Dermis microvascular lymphatic vessel endothelial cell (primary cell): ENCODE measurements at places on chromosomes 7 and 10. TPM values are rescaled to one million over a fixed set of nuclear protein-coding genes. Genes with fewer than 3 reads are reported as not detected.
A peak's percentile ranks its signal among the peaks of the same experiment; 100 is the strongest.

DNA sequence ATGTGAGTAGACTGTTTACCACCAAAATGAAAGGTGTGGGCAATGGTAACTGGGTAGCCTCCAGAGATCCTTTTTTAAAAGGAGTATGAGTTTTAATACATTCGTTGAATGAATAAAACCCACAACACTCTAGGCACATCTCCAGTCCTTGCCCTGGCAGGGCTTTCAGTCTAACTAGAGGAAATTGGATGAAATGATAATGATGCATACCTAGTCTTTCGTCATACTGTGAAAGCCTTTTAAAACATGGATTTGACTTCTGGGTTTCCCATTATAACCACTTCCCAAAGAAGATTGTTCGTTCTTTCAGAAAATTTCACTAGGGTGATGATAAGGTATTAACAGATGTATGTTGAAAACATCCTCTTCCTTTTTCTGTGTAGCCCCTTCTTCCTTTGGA is 110.8 kb downstream of the REEP3 start:
- no peak for DNase-seq

DNA sequence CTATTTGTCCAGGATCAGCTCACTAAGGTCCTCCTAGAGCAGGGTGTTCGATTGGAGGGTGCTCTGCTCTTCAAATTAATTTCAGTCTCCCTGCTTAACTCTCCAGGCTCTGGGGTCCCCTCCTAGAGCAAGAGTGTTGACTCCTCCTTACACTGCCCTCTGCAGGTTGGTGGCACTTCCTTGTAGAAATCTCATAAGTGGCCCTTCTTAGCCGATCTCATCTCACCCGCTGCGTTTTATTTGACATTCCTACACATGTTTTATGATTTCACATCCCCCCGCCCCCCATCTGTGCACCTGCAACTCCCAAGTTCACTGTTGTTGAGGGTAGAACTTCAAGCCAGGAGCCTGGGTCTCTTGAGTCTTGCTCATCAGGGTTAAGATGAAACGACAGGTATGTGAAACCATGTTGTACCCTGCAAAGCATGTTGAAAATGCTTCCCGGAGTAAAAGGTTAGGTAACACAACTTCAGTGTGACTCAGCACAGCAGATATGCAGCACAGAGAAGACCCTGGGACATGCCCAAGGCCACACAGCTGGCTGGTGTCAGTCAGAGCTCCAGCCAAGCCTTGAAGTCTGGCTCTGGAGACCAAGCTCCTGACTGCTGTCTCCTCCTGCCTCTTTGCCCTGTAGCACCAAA is 171.2 kb downstream of the PRKAG2 start:
- DNase-seq, result peak; percentile 59

The PRKCQ gene
- 0.38 and 0.39 TPM in 2 replicates for total RNA-seq

The ZNF804B gene
- not detected in 2 replicates for total RNA-seq

- no peak for DNase-seq
Observed at GRCh38 chr7:41916450-41916927, 213.6 kb upstream of the INHBA start.

The EPO gene
- not detected in 2 replicates for total RNA-seq

The SCART1 gene
- total RNA-seq, result 0.26 and 0.76 TPM in 2 replicates

The SUN3 gene
- total RNA-seq, result not detected in 2 replicates

- no peak for DNase-seq
Observed at GRCh38 chr7:1019255-1019785, 25.0 kb upstream of the GPR146 start.

DNA sequence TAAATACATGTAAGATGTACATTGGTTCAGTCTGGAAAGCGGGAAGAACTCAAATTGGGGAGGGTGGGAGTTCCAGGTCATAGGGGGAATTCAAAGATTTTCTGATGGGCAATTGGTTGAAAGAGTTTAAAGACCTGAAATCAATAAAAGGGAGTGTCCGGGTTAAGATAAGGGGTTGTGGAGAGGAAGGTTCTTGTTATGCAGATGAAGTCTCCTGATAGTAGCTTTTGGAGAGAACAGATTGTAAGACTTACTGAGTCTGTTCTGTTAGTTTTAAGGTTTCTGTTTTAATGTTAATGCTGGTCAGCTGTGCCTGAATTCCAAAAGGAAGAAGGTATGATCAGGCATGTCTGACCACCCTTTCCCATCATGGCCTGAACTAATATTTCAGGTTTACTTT is 48.8 kb downstream of the SDHAF3 start:
- DNase-seq, result no peak

- DNase-seq, result no peak
Observed at GRCh38 chr10:28722065-28722803, 44.9 kb downstream of the BAMBI start.

- DNase-seq, result no peak
Observed at GRCh38 chr10:20890009-20890408, 7.1 kb downstream of the NEBL start.

DNA sequence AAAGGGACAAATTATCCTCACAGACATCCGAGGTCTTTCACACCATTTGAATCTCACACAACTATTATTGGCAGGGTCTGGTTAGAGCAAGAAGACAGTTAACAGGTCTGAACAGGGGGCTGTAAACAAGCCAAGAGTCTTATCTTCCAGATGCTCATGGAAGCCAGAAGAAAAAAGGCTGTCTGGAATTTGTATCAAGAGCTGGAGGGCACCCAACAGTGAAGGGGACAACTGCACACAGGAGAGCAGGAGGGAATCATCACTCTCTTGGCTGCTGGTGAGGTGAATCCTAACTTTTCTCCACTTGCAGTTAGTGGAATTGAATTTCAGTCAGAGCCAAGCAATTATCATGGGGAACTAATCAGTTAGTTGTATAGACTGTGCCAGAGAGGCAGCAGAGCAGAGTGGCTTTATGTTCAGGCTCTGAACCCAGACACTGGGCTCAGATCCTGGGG is 880.2 kb upstream of the AUTS2 start:
- no peak for DNase-seq

- DNase-seq, result no peak
Observed at GRCh38 chr10:676178-676577, 13.3 kb downstream of the DIP2C start.

The ERVW-1 gene
- not detected in 2 replicates for total RNA-seq

- no peak for DNase-seq
Observed at GRCh38 chr10:60394446-60394845, 4.8 kb upstream of the ANK3 start.

- no peak for DNase-seq
Observed at GRCh38 chr7:139769066-139769465, 8.7 kb downstream of the HIPK2 start.

GRCh38 chr10:59177031-59177797 is 771 bp downstream of the PHYHIPL start:
- no peak for DNase-seq

GRCh38 chr7:105610165-105610930 is 29.1 kb upstream of the EFCAB10 start:
- no peak for DNase-seq

The ANKRD7 gene
- total RNA-seq, result 0.13 TPM in 2 replicates

DNA sequence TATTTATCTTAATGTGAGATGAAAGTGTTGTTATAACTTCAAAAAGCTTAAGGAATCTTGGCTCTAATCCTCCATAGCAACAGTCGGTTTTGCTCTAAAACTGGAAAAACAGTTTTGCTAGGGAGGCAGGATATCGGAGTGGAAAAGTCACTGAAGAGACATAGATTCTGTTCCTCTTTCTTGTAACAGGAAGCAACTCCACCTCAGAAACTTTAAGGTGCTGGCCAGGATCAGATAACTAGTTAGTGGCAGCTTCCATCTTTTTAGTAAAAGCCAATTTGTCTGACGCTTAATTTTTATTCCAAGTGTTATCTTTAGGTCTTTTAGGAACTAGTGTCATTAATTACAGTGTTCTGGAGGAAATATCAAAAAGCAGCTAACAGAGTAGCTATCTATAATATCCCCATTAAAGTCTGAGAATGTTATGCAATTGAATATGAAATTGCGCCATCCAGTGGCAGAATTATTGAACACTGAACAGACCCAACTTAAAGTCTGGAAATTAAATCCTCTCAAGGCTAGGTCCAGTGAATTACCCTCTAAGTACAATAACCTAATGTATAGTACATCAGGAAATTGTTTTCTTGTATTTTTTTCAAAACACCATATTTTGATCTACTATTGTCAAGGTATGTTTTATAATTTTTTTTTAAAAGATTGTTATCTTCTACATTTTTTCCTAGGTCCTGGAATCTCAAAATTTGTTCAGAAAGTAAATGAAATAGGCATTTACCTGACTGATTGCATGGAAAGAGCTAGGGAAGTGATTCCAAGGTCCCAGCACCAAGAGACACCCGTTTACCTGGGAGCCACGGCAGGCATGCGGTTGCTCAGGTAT is 65.9 kb upstream of the CC2D2B start:
- DNase-seq, result peak; percentile 85

The MSMB gene
- total RNA-seq, result not detected in 2 replicates

The IGFBP1 gene
- total RNA-seq, result under 0.01 TPM in 1 of 2 replicates, not detected in the other

- peak; percentile 71 for DNase-seq
Observed at GRCh38 chr10:31299119-31299518, 19.9 kb upstream of the ZEB1 start.

GRCh38 chr7:55254596-55255495 is 110.3 kb upstream of the LANCL2 start:
- peak; percentile 6 for DNase-seq

- no peak for DNase-seq
Observed at GRCh38 chr7:138542183-138542582, 82.1 kb downstream of the TRIM24 start.

GRCh38 chr7:37524056-37524455 is 75.4 kb upstream of the ELMO1 start:
- no peak for DNase-seq

The PLXDC2 gene
- total RNA-seq, result 1.9 and 17.1 TPM in 2 replicates

The CYP2W1 gene
- total RNA-seq, result not detected in 2 replicates

GRCh38 chr7:159321278-159321677 is 176.6 kb upstream of the VIPR2 start:
- DNase-seq, result no peak

- DNase-seq, result no peak
Observed at GRCh38 chr10:97450828-97451227, 4.9 kb downstream of the ZDHHC16 start.

GRCh38 chr10:17470246-17470645 is 15.9 kb upstream of the ST8SIA6 start:
- DNase-seq, result no peak

The ZNF789 gene
- total RNA-seq, result 4.3 and 4.7 TPM in 2 replicates

- no peak for DNase-seq
Observed at GRCh38 chr10:71277914-71278665, 41.0 kb upstream of the SLC29A3 start.

The ADRB1 gene
- 7.2 and 19.1 TPM in 2 replicates for total RNA-seq

DNA sequence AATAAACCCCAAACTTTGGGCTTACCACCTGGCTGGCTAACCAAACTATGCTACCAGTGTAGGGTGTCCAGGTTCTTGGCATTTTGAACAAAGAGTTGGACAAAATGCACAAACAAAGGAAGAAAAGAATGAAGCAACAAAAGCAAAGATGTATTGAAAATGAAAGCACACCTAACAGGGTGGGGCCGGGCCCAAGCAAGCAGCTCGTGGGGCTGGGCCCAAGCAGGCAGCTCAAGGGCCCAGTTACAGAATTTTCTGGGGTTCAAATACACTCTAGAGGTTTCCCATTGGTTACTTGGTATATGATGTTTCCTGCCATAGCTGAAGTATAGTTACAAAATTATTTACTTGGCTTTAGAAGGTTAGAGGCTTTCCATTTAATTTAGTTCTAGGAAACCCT is 15.7 kb downstream of the ACADSB start:
- no peak for DNase-seq

GRCh38 chr7:38330039-38330438 is 56.6 kb upstream of the TARP start:
- DNase-seq, result no peak

The PRF1 gene
- not detected in 2 replicates for total RNA-seq

GRCh38 chr7:133230591-133231194 is 22.2 kb upstream of the EXOC4 start:
- DNase-seq, result peak; percentile 64
